ENCODE measurements at places on chromosomes 12 and 14.

GRCh38 chr12:69473262-69473661 is 3.1 kb downstream of the FRS2 start:
- no peak for DNase-seq

- DNase-seq, result no peak
Observed at GRCh38 chr14:61472801-61473376, 151.5 kb downstream of the PRKCH start.

- peak; percentile 34 for DNase-seq
Observed at GRCh38 chr12:12533238-12533829, 29.3 kb downstream of the DUSP16 start.

DNA sequence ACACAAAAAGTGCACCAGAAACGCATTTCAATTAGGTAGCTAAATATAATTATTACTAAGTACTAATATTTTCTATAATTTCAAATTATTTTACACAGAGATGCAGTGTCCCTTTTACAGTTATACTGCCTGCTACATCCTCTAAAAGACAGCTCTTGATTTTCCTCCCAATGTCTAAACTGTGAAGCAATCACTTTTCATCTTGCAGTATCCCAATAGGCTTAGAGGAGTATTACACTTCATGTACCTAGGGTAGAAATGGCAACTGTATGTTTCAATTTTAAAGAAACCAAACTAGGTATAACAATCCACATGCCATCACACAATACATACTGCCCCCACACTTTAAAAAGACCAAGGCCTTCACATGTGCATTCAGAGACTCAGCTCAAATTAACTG is 7.3 kb downstream of the RSRC2 start:
- no peak for DNase-seq

GRCh38 chr12:3075315-3075714 is 1.9 kb upstream of the TSPAN9 start:
- DNase-seq, result no peak

GRCh38 chr12:109014984-109015765 is 5.7 kb downstream of the SVOP start:
- DNase-seq, result no peak

DNA sequence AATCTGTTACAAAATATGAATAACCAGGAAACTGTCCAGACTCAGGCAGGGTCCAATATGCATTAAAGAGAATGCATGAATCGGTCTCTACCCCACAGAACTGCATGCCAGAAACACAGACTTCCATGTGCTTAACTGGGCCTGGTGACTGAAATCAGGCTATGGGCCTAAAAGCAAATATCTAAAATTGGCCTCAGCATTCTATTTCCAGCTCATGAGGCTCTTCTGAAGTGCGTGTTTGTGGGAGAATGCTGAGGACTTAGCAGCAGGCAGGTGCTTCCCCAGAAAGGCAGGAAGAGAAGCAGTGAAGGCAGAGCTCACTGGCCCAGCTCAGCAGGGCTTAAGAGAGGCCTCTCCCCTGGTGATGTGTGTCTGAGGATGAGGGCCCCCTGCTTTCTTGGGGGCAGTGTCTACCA is 48.5 kb downstream of the ADGRD1 start:
- DNase-seq, result no peak

DNA sequence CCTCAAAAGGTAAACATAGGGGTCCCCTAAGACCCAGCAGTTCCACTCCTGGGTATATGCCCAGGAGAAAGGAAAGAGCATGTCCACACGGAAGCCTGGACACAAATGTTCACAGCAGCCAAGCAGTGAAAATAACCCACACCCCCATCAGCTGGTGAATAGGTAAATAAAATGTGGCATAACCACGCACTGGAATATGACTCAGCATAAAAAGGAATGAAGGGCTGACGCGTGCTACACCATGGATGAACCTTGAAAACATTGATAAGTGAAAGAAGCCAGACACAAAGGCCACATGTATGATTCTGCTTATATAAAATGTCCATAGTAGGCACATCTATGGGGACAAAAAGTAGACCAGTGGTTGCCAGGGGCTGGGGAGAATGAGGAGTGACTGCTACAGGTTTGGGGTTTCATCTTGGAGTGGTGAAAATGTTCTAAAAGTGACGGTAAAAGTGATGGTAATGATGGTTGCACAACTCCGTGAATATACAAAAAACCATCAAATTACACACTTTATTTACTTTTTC is 3.8 kb upstream of the SCARB1 start:
- no peak for DNase-seq

DNA sequence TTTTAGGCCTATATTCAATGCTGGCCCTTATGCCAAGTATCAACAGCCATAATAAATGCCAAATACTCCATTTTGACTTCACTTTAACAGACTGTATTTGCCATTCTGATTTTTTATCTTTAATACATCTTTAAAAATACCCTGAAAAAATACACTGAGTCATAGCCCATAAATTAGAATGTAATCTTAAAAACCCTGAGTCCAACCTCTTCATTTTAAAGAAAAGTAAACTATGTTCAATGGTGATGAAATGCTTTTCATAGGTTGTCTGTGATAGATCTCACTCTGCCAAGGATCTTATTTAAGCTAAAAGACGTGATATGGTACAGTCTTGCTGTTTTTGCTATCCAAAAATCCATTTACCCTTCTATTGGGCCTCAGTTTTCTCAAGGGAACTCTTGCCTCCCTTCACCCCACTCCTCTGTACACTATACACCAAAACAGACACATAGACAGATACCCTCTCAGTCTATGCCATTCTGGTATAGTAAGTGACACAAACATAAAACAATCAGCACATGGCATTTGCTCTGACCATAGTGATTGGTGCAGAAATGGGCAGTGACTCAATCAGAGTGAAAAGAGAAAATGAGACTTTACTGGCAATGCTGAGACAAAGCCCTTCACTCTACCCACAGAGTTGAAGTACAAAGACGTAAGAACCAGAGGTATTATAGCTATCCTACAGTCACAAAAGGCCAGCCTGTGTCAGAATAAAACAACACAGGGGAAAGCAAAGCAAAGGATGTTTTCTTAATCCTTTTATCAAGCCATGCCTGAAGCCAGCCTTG is 49.1 kb downstream of the BTG1 start:
- DNase-seq, result no peak
